ENCODE measurements at places on chromosomes 6 and 20. TPM values are rescaled to one million over a fixed set of nuclear protein-coding genes. Genes with fewer than 3 reads are reported as not detected.

DNA sequence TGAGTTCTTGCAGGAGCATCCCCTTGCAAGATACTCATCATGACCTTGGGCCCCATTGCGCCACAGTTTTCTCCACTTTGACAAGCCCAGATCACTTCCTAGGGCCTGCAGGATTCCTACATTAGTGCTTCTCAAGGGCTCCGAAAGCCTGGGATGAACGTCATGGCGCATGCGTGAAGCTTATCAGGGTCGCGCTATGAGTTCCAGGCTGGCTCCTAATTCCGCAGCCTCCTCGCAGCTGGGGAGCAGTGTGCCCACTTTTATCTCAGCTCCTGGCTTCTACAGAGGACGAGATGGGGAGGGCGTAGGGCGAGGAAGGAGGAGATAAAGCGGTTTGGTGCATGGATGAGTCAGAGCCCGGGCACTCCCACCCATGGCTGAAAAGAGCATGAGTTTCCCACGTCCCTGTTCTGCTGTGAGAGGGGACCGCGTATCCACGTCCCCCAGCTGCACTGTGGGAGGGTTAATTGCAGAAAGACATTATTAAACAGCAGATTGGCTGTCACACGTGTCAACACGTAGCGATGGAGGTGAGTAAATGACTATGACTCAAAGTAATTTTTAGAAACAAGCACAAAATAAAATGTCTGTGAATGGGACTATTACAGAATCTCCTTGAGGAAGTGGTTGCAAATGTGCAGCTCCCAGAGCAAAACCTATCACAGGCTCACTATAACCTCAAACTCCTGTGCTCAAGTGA, 72.9 kb upstream of the DSP start:
- no peak for DNase-seq
- no peaks in the 10 kb centered on the region for H3K36me3 ChIP-seq
- H3K4me1 ChIP-seq = peaks cover 4% of the 10 kb centered on the region

DNA sequence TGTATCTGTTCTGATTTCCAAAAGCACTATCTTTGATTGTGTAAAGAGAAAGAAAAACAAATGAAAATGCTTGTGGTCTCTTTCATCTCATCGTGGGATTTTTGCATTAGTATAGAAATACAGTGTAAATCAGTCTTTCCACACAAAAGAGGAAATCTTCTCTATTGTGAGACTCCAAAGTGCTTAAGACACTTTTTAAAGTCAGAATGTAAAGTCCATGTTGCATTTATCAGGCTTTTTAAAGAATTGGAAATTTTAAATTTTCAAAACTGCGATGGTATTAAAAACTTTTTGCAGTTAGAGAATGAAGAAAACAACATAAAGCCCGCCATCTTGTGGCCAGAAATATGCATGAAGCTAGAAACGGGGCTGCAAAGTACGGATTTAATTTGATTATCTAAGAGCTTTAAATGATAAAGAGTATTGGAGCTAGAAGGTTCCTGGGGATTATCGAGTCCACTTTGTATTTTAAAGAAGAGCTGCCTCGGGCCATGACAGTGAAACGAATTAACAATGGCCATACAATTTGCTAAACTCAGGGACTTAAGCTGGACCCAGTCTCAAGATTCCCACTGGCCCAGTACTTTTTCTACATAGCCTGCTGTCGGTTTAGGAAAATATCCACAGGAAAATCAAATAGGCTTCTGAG, 339.6 kb downstream of the ARHGAP18 start:
- peaks cover 7% of the 10 kb centered on the region for H3K4me1 ChIP-seq
- no peak overlapping the region for H3K27ac ChIP-seq
- no peaks in the 10 kb centered on the region for H3K27me3 ChIP-seq

HTR1E gene
- total RNA-seq = not detected

HMGCLL1 gene
- 4.2 TPM for total RNA-seq

GRCh38 chr6:135707426-135707825, 144.1 kb upstream of the PDE7B start:
- H3K27me3 ChIP-seq = no peaks in the 10 kb centered on the region
- H3K36me3 ChIP-seq = no peaks in the 10 kb centered on the region
- no peak overlapping the region for H3K27ac ChIP-seq
- DNase-seq = no peak
- H3K4me1 ChIP-seq = no peaks in the 10 kb centered on the region

Data from upper lobe of right lung (tissue), 1 donor.